ENCODE measurements at places on chromosomes 3 and 15.

DNA sequence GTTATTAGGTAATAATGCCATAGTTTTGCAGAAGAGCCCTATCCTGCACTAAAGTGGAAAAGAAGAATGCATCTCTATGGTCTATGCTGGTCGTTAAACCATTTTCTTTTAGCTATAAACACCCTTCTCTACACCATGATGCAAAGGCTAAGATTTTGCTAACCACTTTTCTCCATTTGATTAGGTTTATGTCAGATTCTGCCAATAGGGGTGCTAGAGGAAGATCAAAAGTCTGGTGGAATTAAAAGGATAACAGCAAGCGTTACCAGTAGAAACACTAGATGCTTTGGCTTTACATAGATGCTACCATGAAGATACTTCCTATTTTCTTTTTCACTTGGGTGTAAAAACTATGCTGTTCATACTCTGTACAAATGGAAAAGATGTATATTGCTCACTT, 669.8 kb upstream of the ARPP21 start:
- DNase-seq: no peak

- DNase-seq: peak; percentile 93
Observed at GRCh38 chr3:49104427-49105291, at the start of gene QARS1. Gene QARS1, minus strand, starts transcription at chr3:49104757. Its CDS starts 24 bp downstream, at chr3:49104733.

DNA sequence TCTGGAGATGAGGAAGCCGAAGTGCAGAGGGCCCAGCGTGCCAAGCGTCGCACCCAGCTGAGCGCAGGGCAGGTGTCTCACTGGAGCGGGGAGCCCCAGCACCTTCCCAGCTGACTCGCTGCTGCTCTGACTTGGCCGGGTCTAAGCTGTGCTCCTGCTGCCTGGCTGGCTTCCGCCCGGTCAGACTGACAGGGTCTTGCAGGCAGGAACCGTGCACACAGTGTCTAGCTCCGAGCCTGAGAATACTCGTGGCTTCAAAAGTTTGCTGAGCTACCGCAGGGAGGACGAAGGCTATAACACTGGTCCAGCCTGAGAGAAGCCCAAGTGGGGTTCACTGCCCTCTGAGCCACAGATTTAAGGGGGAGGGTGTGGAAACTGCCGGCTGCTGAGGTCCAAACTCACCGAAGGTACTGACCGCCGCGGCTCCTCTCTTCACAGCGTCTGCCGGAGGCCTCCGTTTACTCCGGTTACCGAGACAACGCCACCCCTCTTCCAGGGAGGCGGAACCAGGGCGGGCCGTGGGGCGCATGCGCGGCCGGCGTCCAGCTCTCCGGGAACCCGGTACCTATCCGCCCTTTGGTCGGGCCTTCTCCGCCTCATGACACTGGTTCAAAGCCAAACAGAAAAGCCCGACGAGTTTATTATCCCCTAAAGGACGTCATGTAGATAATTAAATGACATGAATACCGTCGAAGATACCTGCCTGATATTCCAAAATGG, at the start of gene CFAP44:
Gene CFAP44 (minus strand): TSS at position 443 of the 720 bp plus-strand sequence. CDS start 7,829 bp downstream, outside the sequence.
- DNase-seq: peak; percentile 46

- no peak for DNase-seq
Observed at GRCh38 chr15:101025501-101025885, 106.3 kb downstream of the LRRK1 start.

- no peak for DNase-seq
Observed at GRCh38 chr3:23889386-23889785, 27.4 kb downstream of the NKIRAS1 start.

DNA sequence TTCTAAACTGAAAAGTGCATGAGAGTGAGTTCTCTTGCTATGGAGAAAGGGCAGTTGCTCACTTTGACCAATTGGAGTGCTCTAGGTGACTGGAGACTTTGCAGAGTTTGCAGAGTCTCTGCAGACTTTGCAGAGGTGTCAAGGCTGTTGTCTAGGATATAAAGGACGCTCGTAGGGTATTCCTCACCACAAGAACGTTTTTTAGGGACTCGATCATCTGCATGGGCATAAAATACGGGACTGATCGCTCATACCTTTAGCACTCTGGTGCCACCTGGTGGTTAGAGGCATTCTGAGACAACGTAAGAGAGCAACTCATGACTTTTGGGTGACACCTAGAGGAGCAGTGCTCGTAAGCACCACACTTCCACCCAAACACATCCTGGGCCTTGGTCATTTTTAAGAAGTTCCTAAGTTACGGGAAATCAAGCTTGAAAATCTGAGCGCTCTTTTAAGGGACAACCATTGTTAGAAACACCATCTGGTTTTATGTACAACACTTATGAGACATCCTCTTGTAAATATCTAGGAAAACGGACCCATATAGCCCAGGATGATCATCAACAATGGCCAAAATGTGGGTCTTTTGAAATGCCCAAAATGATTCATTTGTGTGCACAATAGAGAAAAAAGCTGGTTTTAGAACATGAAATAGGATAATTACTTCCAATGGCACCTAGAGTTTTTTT, 51.6 kb upstream of the XCR1 start:
- peak; percentile 92 for DNase-seq

DNA sequence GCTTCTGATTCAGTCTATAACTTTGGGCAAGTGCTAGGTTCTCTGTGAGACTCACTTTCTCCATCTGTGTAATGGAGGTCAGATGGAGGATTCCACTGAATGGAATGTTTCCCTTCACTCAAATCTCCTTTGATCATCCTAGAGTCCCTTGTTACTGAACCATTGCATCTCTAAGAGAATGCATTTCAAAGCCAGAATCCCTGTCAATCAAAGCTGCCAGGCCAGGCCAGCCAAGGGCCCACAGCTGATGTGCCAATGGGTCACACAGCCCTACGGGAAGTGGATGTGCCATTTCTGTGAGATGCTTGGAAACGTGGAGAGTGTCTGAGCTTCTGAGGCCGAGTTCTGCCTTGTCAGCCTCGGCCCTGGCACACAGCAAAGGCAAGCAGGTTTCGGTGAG, 32.4 kb downstream of the SCN5A start:
- DNase-seq: no peak

GRCh38 chr15:39589193-39589814, 8.4 kb downstream of the THBS1 start:
- no peak for DNase-seq

DNA sequence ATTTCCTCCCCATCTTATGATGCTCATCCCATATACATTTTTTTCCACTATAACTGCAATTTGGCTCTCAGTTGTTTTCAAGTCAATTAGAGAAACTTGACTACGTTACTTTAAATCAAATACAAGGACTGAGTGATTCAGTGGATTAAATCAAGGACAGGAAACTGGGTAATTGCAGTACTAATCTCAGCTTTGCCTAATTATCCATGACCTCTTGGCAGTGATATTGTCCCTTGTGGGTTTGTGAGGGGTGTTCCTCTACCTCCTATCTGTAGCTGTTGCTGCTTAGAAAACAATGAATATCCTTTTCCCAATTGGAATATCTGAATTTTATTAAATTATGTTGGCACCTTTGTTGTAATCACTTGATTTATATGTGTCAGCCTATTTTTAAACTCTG, 79.4 kb downstream of the ZPLD1 start:
- no peak for DNase-seq

- no peak for DNase-seq
Observed at GRCh38 chr15:62901087-62901486, 141.5 kb upstream of the TPM1 start.

- DNase-seq: no peak
Observed at GRCh38 chr3:164687211-164687610, 391.1 kb downstream of the SI start.

- no peak for DNase-seq
Observed at GRCh38 chr15:70126362-70126761, 28.6 kb upstream of the TLE3 start.

DNA sequence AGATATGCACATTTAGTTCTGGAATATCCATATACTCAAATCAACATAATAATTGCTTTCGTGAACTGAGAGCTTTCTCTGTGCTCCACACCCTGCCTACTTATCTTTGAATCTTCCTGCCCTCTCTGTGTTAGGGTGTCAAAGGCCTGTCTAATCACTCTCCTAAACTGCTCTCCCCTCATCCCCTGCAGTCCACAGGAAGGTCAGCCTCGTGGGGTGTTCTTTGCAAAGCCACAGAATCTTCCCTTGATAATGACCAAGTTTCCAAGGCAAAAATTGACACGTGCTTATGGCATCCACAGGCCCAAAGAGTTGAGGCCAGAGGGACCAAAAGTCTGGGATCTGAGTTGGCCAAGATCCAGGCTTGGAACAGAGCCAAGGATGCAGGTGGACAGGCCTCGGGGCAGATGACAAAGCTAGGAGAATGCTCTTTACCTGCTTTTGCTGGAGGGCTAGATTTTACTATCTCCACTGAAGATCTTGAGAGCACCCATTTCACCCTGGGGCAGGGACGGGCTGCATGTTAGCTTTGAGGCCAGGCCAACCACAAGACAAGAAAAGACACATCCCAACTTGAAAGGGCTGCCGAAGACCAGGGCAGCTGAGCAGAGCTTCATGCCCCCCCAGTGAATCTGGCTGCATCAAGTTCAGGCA, 20.4 kb downstream of the BHLHE40 start:
- DNase-seq: no peak

- peak; percentile 53 for DNase-seq
Observed at GRCh38 chr3:101809178-101810021, 30.4 kb downstream of the NXPE3 start.

- no peak for DNase-seq
Observed at GRCh38 chr3:71195492-71195891, 388.0 kb downstream of the FOXP1 start.

DNA sequence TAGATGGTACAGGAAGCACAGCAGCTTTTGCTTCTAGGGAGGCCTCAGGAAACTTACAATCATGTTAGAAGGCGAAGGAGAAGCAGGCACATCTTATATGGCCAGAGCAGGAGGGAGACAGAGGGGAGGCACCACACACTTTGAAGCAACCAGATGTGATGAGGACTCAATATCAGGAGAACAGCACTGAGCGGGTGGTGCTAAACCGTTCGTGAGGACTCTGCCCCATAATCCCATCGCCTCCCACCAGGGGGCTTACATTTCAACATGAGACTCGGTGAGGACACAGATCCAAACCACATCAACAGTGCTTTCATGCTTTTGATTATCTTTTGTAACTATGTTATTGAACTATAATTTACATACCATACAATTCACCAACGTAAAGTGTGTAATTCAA, 7.6 kb upstream of the TMEM44 start:
- peak; percentile 13 for DNase-seq

GRCh38 chr3:194574639-194575483, 58.4 kb downstream of the TMEM44 start:
- DNase-seq: no peak

- DNase-seq: peak; percentile 19
Observed at GRCh38 chr3:18111796-18112232, 313.3 kb downstream of the SATB1 start.

GRCh38 chr3:102053375-102053989, 204.2 kb downstream of the NFKBIZ start:
- DNase-seq: no peak

DNA sequence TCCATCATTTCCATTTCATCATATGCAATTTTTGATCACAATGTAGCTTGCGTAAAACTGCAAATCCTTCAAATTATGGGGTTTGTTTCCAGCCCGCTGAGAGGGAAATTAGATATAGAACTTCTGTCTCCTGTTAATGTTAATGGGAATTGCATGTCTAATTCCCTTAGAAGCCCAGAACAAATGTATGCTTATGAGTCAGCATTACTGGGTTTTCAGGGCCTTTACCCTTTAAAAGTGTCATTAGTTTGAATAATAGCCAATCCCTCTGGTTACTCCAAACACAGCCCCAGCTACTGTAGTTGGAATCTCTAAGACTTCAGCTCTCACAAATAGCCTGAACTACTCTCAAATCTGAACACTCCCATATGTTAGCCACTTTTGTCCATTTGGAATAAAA, 439.4 kb downstream of the C3orf38 start:
- no peak for DNase-seq

- DNase-seq: no peak
Observed at GRCh38 chr3:23183731-23184130, 19.4 kb upstream of the UBE2E2 start.

DNA sequence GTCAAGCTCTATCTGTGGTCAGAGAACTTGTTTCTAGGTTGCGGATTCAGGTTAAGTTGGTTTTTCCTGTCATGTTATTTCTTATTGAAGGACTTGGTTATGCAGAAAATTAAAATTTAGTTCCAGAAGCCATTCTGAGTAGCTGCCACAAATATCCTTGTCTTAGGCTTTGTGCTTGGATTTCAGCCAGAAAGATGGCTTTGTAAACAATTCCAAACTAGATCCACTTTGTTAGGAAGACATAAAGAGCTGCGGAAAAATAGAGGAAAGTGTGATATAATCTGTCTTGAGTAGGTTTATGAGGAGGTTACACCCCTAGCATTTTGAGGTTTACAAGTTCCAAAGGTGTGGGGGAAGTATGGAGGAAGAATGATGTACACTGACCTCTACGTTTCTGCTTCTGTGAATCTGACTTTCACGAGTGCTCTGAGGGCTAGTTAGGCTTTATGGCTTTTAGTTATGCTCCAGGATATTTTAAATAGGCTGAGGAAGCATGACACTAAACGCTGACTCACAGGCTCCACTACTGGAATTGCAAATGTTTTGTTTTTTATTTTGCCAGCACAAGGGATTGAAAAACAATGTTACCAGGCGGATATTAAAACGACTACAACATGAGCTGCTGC, 46.3 kb upstream of the UTS2B start:
- no peak for DNase-seq

DNA sequence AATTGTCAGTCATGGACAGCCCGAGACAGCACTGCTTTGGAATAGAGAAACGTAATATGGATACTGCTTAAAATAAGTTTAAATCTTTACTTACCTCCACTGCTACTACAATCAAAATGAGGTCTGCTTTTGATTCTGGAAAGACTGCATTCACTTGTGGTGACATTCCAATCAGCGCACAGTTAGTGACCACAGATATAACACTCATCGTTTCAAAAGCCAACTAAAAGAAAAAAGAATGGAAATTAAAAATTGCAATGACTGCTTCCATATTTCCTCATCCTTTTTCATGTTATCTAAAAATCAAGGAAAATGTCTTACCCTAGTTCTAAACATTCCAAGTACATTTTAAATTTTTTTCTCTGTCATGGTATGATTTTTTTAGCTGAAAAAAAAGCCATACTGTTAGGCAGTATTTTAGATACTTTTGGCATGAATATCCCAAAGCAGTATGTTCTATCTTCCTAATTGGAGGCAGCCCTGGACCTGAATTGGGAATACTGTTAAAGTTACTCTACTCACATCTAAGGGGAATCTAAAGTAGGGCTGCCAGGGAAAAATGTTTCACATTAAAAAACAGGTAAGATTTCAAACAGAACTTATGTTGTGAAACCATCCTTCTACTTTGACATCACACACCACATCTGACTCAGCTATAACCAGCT, 72.1 kb downstream of the ANO10 start:
- no peak for DNase-seq

DNA sequence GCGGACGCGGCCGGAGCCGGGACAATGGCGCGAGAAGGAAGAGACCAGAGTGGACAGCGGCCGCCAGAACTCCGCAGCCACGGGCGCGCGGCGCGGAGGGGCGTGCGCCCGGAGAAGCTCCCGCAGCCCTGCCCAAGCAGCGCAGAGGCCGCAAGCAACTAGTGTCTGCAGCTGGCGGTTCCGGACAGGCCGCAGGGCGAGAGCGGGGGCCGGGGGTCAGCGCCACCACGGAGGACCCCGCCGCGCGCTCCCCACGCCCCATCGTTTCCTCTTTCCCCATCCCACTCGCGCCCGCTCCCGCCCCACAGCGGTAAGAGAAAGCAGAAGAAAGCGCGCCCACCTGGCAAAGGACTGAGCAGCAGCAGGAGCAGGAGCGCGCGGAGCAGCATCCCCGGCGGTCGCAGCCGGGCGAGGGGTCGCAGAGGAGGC, 440 bp downstream of the PRTG start:
- DNase-seq: no peak

- no peak for DNase-seq
Observed at GRCh38 chr3:153277029-153277428, 115.0 kb downstream of the RAP2B start.

- DNase-seq: peak; percentile 39
Observed at GRCh38 chr3:169966951-169967915, 626 bp downstream of the SEC62 start.

All from activated CD4-positive, alpha-beta T cell treated with anti-CD3 and anti-CD28 coated beads, Interleukin-2, Interleukin-4, amounts not matched to agents 100 ng/mL and 50 ng/mL, durations not matched to agents 16 hours and 8 hours (primary cell).